Upper lobe of right lung (tissue), 1 donor: ENCODE measurements at places on chromosomes 1 and 21. TPM values are rescaled to one million over a fixed set of nuclear protein-coding genes. Genes with fewer than 3 reads are reported as not detected.

DNA sequence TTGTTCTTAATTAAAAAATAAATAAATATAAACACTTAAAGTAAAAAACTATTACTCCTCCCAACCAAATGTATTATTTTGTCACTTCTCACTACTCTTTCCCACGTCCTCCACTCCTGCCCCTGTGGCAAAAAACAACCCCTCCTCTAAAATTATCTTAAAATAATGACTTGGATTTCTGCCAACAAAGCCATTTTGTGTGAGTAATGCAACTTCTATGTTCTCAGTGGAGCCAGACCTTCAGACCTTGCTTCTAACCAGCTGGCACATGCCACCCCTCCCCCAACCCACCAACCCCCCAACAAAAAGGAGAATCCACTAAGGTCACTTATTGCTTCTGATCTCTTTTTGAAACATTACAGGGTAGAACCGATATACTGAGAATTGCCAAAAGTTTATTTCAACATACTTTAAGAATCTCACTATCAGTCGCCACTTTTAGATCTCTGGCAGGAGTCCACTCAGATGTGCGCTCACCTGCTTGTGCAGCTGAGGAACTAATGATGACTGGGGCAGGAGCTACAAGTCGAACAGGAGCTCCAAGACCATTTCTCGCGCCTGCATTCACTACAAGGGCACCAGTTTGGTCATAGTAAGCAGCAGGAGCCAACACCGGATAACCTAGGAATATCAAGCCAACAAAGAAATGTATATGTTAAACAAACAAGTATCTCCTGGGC lies 58.3 kb upstream of the SDC3 start:
- no peak overlapping the region for H3K27ac ChIP-seq
- peaks cover 78% of the 10 kb centered on the region for H3K36me3 ChIP-seq
- no peak overlapping the region for H3K4me3 ChIP-seq
- H3K27me3 ChIP-seq = no peaks in the 10 kb centered on the region
- H3K4me1 ChIP-seq = no peaks in the 10 kb centered on the region
- no peak for DNase-seq

- no peak overlapping the region for H3K27ac ChIP-seq
- no peak for DNase-seq
- no peak overlapping the region for H3K4me3 ChIP-seq
Measured at GRCh38 chr1:115409094-115410015, 71.3 kb upstream of the NGF start.

Gene KRTAP10-3
- not detected for total RNA-seq

- peaks cover 77% of the 10 kb centered on the region for H3K36me3 ChIP-seq
- peak overlapping the region; percentile 70 for H3K27ac ChIP-seq
- no peak overlapping the region for H3K4me3 ChIP-seq
- DNase-seq = no peak
- H3K4me1 ChIP-seq = peaks cover 76% of the 10 kb centered on the region
- H3K27me3 ChIP-seq = no peaks in the 10 kb centered on the region
Measured at GRCh38 chr1:155969377-155969791, 9.0 kb downstream of the ARHGEF2 start.

GRCh38 chr1:89847191-89847729 lies 26.4 kb downstream of the LRRC8D start:
- no peak overlapping the region for H3K4me3 ChIP-seq
- no peak overlapping the region for H3K27ac ChIP-seq
- H3K4me1 ChIP-seq = peaks cover 14% of the 10 kb centered on the region

GRCh38 chr21:39715804-39716397 lies 29.1 kb upstream of the IGSF5 start:
- H3K4me1 ChIP-seq = no peaks in the 10 kb centered on the region
- DNase-seq = no peak
- H3K27me3 ChIP-seq = peaks cover 8% of the 10 kb centered on the region

Gene LCE1F
- not detected for total RNA-seq

Gene NBPF19
- total RNA-seq = 18.0 TPM

DNA sequence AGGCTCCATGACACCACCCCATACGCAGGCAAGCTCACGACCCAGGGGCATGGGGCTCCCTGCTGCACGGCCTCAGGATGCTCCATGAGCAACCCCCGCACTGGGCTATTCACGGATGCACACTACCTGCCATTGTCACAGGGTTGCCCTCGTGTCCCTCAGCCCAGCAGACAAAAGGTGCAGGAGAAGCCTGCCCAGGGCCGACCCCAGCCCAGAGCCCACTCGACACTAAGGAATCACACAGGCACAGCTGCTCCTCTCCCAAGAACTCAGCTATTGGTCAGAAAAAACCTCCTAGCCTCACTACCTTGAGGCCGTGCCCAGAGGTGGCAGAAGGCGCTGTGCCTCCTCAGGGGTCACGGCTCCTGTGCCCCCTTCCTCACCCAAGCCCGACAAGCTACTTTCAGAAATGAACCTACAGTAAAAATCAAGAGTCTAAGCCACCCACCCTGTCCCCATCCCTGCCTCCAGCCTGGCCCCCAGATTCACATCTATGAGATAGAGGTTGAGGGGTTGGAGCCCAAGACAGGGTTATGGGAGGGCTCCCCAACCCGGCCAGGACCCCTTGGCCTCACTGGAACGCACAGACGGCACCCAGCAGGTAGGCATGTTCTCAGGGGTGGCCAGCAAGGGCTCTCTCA lies 6.4 kb upstream of the SPATC1L start:
- H3K4me1 ChIP-seq = no peaks in the 10 kb centered on the region
- H3K4me3 ChIP-seq = no peak overlapping the region
- peaks cover 49% of the 10 kb centered on the region for H3K36me3 ChIP-seq
- no peaks in the 10 kb centered on the region for H3K27me3 ChIP-seq

DNA sequence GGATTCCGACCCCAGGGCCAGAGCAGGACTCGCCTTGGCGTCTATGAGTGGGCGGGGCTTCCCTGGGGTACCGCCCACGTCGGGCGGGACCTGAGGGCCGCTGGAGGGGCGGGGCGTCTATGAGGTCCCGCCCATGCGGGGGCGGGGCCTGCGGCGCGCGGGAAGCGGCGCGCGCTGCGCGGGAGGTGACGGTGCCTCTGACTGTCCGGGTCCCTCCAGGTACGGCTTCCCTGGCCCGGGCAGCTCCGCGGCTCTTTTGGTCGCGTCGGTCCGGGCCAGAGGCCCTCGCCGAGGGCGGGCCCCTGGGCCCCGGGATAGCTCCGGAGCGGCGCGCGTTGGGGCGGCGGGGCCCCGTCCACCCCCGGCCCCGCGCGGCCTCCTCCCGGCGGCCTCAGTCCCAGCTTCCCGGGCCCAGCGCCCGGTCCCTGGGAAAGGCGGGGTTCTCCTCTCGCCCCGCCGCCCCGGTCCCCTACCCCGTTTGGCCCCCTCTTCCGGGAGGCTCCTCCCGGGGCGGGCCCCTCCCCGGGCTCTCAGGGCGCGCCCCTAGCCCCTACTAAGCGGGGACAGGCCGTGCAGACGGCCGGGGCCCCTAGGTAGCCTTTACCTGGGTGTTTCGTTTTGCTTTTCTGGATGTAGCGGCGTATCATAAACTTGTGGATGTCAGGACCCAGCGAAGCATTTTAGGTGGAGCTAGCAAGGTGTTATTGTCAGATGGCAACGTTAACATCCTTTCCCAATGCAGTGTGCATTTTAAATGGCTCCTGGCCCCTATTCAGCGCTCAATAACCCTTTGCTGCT lies at the start of gene CHAF1B:
TSS of gene CHAF1B (plus strand) at position 160 of the 798 bp plus-strand sequence. CDS start 745 bp downstream, outside the sequence.
- no peak within 1 kb of the TSS for H3K27ac ChIP-seq
- peak within 1 kb of the TSS; percentile 60 for H3K4me3 ChIP-seq
- no peaks in the 10 kb centered on the region for H3K4me1 ChIP-seq
- no peaks in the 10 kb centered on the region for H3K36me3 ChIP-seq
- no peaks in the 10 kb centered on the region for H3K27me3 ChIP-seq

- no peak for DNase-seq
- H3K4me1 ChIP-seq = no peaks in the 10 kb centered on the region
- no peak overlapping the region for H3K27ac ChIP-seq
Measured at GRCh38 chr1:77866296-77866695, 22.1 kb upstream of the NEXN start.

- H3K27me3 ChIP-seq = no peaks in the 10 kb centered on the region
- no peak overlapping the region for H3K4me3 ChIP-seq
- H3K27ac ChIP-seq = no peak overlapping the region
- peaks cover 4% of the 10 kb centered on the region for H3K4me1 ChIP-seq
- H3K36me3 ChIP-seq = peaks cover 23% of the 10 kb centered on the region
Measured at GRCh38 chr1:25785333-25786067, 14.5 kb upstream of the SELENON start.

DNA sequence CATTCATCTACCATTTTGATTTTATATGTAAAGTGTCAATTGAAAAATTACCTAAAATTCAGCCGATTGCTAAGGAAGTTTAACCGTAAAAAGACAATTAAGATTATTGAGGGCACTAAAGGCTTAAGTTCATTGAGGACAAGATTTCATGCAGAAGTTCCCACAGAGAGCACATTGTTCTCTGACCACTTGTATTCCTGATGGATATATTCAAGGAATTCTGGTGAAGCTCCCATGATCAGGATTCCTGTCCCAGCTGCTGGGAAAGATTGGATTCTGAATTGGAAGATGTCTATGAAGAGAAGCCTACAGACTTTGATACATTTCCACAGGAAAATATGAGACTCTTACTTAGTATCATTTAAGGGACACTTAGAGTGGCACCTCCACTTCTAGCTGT lies 209.2 kb upstream of the KCTD3 start:
- no peaks in the 10 kb centered on the region for H3K27me3 ChIP-seq
- H3K4me3 ChIP-seq = no peak overlapping the region
- DNase-seq = no peak
- H3K4me1 ChIP-seq = no peaks in the 10 kb centered on the region
- H3K36me3 ChIP-seq = no peaks in the 10 kb centered on the region
- no peak overlapping the region for H3K27ac ChIP-seq

GRCh38 chr1:240090957-240091600 lies 604 bp upstream of the FMN2 start:
- peaks cover 60% of the 10 kb centered on the region for H3K27me3 ChIP-seq
- no peak overlapping the region for H3K27ac ChIP-seq
- no peaks in the 10 kb centered on the region for H3K36me3 ChIP-seq
- H3K4me1 ChIP-seq = peaks cover 9% of the 10 kb centered on the region
- DNase-seq = no peak

Gene REN
- 0.81 TPM for total RNA-seq

DNA sequence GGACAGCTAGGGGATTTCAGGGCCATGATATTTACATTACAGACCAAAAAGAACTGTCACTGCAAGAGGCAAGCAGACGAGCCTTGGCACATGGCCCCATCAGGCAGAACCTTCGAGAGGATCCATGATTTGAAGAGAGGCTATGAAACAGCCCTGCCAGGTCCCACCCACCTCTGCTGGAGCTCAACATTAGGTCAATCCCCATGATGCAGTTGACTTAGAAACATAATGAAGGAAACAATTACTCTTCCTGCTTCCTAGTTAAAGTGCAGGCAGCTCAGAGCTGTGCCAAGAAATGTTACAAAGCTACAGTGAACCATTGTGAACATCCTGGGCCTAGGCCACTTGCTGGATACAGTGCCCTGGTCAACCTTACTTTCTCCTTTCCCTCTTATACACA lies 41.7 kb upstream of the PTCH2 start:
- H3K4me1 ChIP-seq = no peaks in the 10 kb centered on the region
- H3K4me3 ChIP-seq = no peak overlapping the region
- no peaks in the 10 kb centered on the region for H3K27me3 ChIP-seq
- peaks cover 7% of the 10 kb centered on the region for H3K36me3 ChIP-seq
- H3K27ac ChIP-seq = no peak overlapping the region

- H3K4me1 ChIP-seq = peaks cover 7% of the 10 kb centered on the region
- no peaks in the 10 kb centered on the region for H3K27me3 ChIP-seq
- H3K27ac ChIP-seq = no peak overlapping the region
- no peak overlapping the region for H3K4me3 ChIP-seq
- DNase-seq = no peak
Measured at GRCh38 chr1:118151312-118151937, 33.6 kb downstream of the SPAG17 start.

DNA sequence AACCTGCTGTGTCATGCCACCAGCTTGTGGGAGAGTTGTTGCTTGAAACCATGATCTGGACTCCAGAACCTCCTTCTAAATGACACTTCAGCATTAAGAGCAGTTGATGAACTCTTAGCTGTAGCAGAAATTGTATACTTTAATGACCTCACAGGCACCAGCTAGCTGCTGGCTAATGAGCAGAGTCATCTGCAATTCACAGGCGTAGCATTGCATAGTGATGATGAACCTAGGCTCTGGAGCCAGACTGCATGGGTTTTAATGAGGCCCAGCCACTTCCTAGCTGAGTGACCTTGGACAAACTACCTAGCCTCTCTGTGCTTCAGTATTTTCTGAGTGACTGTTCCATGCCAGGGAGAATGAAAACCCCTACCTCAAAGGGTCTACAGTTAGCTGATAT lies 407.1 kb downstream of the LMO4 start:
- H3K4me3 ChIP-seq = no peak overlapping the region
- no peak for DNase-seq
- H3K27ac ChIP-seq = no peak overlapping the region
- H3K4me1 ChIP-seq = no peaks in the 10 kb centered on the region
- no peaks in the 10 kb centered on the region for H3K27me3 ChIP-seq

Gene AIRE
- total RNA-seq = not detected

Gene C1orf116
- total RNA-seq = 128 TPM
